Fibroblast of skin of right quadriceps (primary cell): ENCODE measurements at places on chromosomes 3 and 15.
A peak's percentile ranks its signal among the peaks of the same experiment; 100 is the strongest.

DNA sequence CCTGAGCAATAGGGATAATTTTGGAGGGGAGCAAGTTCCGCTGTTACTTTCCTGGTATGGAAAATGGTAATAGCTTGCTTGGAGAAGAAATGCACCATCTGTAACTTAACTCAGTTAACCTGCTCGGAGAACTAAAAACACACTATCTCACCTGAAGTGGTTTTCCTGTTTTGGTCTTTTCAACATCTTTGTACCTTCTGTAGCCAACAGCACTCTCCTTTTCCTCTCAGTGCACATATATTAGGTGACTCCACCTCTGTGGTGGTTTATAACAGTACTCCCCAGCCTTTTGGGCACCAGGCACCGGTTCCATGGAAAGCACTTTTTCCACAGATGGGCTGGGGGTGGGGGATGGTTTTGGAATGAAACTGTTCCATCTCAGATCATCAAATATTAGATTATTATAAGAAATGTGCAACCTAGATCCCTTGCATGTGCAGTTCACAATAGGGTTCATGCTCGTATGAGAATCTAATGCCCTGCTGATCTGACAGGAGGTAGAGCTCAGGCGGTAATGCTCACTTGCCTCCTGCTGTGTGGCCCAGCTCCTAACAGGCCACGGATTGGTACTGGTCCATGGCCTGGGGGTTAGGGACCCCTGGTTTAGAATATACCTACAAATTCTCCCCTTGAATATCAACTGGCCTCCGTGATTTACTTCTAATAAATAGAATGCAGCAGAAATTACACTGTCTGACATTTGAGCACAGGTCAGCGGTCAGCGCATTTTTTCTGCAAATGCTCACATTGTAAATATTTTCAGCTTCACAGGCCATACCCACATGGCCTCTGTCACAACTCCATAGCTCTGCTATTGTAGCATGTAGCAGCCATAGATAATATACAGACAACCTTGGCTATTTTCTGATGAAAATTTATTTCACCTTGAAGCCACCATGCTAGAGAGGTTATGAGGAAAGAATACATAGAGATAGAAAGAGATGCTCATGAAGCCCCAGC is 83.8 kb upstream of the SUCLG2 start:
- no peak for DNase-seq

GRCh38 chr3:16385151-16385550 is 120.1 kb downstream of the OXNAD1 start:
- DNase-seq, result no peak

DNA sequence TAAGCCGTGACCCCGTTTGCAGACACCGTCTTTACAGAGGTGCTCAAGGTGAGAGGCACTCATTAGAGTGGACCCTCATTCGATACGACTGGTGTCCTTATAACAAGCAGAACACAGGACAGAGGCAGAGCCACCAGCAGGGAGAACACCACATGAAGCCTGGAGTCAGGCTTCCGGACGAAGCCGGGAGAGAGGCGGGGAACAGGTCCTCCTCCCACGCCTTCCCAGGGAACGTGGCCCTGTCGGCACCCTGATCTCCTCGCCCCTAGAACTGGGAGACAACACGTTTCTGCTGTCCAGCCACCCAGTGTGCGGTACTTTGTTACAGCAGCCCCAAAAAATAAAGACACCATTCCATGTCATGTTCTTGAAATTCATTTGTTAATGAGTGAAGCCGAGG is 33.6 kb downstream of the ZDHHC19 start:
- DNase-seq, result no peak

DNA sequence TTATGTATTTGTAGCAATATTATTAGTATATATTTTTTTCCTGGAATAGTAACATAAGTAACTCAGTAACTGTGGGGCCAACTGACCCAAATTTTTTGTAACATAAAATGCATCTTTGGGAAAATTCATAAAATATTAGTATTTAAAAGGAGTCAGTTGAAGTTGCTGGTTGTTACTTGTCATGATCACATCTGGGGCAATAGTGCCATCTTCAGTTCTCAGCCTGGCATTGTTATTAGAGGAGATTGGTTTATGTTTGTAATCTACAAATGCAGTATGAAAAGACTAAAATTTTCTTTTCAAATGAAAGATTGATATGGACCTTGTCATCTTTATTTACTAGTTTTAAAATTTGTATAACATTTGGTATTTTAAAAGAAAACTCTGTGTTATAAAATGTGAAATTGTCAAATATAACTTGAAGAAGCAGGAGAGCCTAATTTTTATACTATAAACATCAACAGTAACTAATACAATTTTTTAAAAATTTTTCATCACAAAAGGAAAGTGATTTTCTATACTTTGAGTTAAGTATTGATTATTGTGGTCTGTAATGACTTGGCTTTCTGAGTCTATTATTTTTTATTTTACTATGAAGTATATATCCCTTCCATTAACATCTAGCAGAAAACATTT is 38.8 kb upstream of the MLF1 start:
- peak; percentile 57 for DNase-seq

GRCh38 chr3:122938783-122939425 is 88.7 kb downstream of the SEMA5B start:
- no peak for DNase-seq

DNA sequence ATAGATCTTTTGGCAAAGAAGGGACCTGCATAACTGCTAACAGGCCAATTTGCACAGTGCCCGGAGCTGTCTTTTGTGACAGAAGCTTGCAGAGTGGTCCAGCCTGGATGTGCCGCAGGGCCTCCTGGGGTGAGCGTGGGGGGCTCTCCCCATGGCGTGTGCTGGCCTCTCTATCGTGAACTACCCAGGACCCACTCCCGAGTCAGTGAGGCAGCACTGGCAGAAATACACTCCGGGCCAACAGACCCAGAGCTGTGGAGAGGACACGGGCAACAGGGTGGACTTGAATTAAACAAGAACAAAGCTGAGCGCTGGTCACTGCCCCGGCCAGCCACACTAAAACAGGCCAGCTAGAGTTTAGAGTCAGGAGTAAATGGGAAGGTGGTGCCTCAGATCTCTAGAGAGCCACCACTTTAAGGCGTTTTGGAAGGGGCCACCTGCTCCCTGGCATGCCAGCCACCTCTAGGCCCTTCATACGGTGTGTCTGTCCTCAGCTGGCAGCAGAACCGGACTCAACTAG is 152.1 kb downstream of the KLF13 start:
- DNase-seq, result no peak

GRCh38 chr3:66409771-66410754 is 90.8 kb downstream of the LRIG1 start:
- no peak for DNase-seq
